K562 (cell line): ENCODE measurements at places on chromosomes 13 and 19. TPM values are rescaled to one million over a fixed set of nuclear protein-coding genes. Genes with fewer than 3 reads are reported as not detected.
A peak's percentile ranks its signal among the peaks of the same experiment; 100 is the strongest.

GRCh38 chr13:76656056-76656455 lies 230.1 kb downstream of the KCTD12 start:
- DNase-seq: no peak

The KMT5C gene
- polyA plus RNA-seq: 42.7 and 50.2 TPM in 2 replicates

DNA sequence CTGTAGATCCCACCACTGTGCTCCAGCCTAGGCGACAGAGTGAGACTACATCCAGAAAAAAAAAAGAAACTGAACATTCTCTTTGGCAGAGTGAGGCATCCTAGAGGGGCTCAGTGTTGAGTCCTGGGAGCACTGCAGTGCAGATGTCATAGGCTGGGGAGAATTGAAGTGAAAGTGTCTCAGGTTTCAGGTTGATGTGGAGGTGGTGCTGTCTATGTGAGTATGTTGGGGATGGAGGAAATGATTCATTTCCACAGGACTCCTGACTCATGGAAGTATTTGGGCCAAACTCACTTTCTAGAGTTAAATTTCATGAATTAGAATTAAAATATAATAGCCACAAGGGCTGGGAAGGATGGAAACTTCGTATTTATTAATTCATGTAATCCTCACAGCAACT lies 134.4 kb upstream of the TSC22D1 start:
- DNase-seq: no peak

The INSL3 gene
- not detected in 2 replicates for polyA plus RNA-seq

DNA sequence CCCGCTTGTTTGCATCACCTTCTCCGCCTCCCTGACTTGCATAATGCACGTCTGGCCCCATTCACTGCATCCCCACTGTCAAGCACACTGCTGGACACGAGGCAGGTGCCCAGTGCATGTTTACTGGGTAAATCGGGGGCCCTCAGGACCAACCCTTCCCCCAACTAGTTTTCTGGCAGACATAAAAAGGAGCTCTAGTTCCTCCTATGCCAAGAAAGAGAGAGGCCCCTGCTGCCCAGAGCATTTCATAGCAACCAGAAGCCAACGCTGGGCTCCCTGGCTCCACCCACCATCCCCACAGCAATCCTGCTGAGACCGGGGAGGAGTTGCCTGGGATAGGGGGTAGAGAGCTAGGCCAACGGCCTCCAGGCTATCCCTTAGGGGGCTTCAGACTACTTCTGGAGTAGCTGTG lies 23.2 kb downstream of the ANKRD27 start:
- no peak for DNase-seq

DNA sequence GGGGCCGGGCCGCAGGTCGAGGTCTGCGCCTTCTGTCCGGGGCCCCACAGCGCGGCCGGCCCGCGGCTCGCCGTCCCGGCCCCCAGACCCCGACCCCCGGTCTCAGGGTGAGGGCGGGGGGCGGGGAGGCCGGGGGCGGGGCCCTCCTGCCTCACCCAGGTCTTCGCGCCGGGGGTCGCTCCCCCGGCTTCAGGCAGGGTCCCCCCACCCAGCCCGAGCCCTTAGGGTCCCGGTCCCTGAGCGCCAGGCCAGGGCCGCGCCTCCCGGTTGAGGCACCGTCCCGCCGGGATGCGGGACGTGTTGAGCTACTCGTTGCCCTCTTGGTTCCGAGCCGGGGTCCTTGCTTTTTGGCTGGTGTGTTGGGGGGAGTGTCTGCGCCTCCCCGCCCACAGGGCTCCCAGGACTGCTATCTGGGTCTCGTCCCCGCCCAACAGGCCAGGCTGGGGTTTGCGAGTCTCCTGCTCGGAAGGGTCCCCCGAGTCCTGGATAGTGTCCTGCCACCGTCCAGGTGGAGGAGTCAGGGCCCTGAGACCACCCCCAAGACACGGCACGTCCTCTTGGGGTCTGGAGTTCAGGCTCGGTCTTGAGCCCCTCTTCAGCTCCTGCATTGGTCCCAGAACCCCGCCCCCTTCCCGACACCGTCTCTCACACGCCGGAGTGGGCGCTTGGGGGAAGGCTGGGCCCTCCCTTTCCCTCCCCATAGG lies 452 bp downstream of the PIAS4 start:
- peak; percentile 62 for DNase-seq

GRCh38 chr13:25881971-25882451 lies 169.8 kb downstream of the SHISA2 start:
- DNase-seq: no peak

GRCh38 chr13:48403151-48403631 lies 9.7 kb downstream of the LPAR6 start:
- no peak for DNase-seq

The OSCAR gene
- 0.13 and 0.20 TPM in 2 replicates for polyA plus RNA-seq

GRCh38 chr19:34365463-34366401 lies 736 bp downstream of the GPI start:
- DNase-seq: peak; percentile 64

DNA sequence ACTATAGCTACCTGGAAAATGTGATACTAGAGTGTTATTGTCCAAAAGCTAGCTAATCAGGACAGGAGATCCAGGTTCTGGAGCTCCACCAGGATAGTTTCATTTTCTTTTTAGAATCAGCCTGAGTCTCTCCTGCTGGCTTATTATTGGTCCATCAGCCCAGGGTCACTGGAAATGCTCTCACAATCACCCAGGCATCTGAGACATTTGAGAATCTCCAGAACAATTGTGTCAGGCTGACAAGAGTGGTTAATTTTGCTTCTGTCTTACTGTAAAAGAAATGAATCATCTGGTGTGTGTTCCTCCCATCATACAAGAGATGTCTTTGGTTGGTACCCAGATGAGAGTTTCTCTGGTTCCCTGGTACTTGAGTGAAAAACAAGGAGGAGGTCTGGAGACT lies 43.6 kb upstream of the ZNF681 start:
- no peak for DNase-seq

The TEX101 gene
- polyA plus RNA-seq: 0.36 TPM in 1 of 2 replicates, not detected in the other
